Posterior vena cava (tissue), 2 donors: ENCODE measurements at places on chromosomes 2 and 18. TPM values are rescaled to one million over a fixed set of nuclear protein-coding genes. Genes with fewer than 3 reads are reported as not detected.

The CCBE1 gene
- 3.0 TPM for total RNA-seq

The DQX1 gene
- total RNA-seq = not detected

The KCNE4 gene
- total RNA-seq = 23.0 TPM

The G6PC2 gene
- not detected for total RNA-seq

The ZNF804A gene
- 0.76 TPM for total RNA-seq

The PCARE gene
- not detected for total RNA-seq

The ANKRD12 gene
- total RNA-seq = 91.9 TPM

The AOX1 gene
- 212 TPM for total RNA-seq

The GPR45 gene
- total RNA-seq = not detected

The NAT8 gene
- not detected for total RNA-seq

The CDH7 gene
- total RNA-seq = not detected

The SLC8A1 gene
- 121 TPM for total RNA-seq

The SLC4A5 gene
- total RNA-seq = 5.3 TPM

The OR6B2 gene
- total RNA-seq = not detected

The RALBP1 gene
- total RNA-seq = 50.4 TPM

The SERPINB7 gene
- total RNA-seq = not detected

The INPP1 gene
- total RNA-seq = 23.4 TPM

The FLACC1 gene
- total RNA-seq = 4.3 TPM

The RAB31 gene
- 107 TPM for total RNA-seq

The DNAJC10 gene
- 103 TPM for total RNA-seq

The FBLN7 gene
- 14.6 TPM for total RNA-seq

The DGUOK gene
- 41.9 TPM for total RNA-seq

The SIX2 gene
- 0.33 TPM for total RNA-seq

The TDRD15 gene
- total RNA-seq = not detected

The ID2 gene
- total RNA-seq = 135 TPM

The HMSD gene
- not detected for total RNA-seq

The NOP58 gene
- total RNA-seq = 41.3 TPM

The TLX2 gene
- total RNA-seq = not detected
